ENCODE measurements at places on chromosomes 5 and 9.

DNA sequence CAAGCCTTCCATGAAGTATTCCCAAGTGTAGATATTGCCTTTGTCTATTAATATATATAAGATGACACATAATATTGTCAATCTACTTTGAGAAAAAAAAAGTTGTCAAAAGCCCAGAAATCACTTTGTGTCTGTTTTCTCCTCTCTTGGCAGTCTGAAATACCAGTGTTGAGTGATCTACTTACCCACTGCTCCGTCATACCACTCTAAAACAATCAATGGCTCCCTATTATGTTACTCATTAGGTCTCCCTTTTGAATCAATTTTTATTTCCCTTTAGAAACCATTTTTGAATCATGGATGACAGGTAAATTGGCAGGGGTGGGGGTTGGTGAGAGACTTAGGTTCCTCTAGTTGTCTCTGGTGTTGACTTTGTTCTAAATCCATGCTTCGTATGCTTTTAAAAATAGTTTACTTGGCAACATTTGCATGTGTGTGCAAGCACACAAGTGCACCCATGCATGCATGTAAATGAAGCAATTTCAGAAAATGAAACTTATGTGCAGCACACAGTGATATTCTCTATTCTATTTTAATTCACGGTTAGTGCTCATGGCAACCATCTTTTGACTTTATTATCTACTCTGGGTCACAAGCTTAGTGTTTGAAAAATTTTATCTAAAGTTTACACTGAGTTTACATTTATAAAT, 378.9 kb downstream of the RAB3C start:
- DNase-seq: no peak

- DNase-seq: no peak
These were observed 22.3 kb downstream of the FAM78A start for GRCh38 chr9:131253891-131254491.

DNA sequence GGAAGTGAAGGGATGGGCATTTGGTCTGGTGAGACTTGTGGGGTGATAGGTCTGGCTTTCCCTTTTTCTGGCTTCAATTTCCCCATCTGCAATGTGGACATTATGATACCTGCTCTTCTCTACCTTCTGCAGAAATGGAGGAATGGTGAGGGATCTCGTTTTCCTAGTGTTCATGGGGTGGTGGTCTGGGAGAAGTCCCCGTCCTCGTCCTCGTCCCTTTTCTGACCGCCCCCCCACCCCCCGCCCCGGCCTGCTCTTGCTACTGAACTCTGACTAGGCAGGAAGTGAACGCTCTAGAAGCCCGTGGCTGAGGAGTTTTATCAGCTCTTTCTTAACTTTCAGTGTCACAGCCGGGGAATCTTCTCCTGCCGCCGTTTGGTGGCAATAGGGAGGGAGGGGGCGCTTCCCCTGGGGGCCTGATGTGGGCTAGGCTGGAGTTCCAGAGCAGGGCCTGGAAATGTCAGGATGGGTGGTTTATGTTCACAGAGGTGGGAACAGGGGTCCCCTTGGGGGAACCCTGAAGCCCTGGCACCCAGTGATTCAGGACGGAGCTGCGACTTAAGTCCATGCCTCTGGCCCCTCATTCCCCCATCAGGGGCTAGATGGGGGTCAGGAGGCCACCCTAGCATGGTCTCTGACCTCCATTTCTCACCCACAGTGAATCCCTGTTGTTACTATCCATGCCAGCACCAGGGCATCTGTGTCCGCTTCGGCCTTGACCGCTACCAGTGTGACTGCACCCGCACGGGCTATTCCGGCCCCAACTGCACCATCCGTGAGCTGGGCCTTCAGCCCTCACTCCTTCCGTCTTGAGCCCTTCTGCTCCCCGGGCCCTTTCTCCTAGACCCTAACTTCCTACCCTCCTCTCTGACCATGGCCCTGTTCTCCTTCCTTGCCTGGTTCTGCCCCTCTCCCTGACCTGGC, 6.7 kb downstream of the PTGS1 start:
- DNase-seq: no peak

GRCh38 chr9:136956604-136957003, 4.5 kb downstream of the LCN12 start:
- no peak for DNase-seq

DNA sequence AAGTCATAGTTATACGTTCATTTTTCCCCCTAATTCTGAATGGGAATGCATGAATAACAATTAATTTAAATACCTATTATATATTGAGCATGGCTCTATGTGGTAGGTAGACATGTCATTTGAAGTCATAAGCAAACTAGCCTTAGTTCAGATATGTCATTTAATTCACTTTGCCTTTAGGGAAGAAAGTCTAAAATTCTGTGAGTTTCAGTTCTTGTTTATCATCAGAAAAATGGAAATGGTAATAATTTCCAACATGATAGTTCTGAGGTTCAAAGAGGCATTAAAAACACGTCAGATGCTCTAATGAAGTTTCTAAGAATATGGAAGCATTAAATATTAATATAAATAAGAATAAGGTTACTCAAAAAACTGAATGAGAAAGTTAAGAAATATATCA, 13.1 kb upstream of the ANXA1 start:
- DNase-seq: no peak

DNA sequence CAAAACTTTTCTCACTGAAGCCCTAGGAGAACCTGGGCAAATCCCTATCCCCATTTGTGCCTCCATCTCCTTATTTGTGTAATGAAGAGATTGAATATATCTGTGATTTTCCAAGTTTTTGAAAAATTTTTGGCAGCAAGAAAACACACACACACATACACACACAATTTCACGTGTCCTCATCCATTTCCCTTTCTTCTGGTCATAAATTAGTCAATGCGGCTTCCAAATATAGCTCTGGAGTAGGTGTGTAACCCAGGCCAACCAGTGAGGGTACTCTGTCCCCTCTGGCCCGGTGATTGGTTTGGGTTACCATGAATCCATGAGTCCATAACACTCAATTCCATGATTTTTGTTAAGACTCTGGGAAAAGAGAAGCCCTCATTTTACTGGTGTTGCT, 12.7 kb downstream of the CSF1R start:
- no peak for DNase-seq

GRCh38 chr5:94784536-94785505, 166.4 kb downstream of the SLF1 start:
- DNase-seq: no peak

DNA sequence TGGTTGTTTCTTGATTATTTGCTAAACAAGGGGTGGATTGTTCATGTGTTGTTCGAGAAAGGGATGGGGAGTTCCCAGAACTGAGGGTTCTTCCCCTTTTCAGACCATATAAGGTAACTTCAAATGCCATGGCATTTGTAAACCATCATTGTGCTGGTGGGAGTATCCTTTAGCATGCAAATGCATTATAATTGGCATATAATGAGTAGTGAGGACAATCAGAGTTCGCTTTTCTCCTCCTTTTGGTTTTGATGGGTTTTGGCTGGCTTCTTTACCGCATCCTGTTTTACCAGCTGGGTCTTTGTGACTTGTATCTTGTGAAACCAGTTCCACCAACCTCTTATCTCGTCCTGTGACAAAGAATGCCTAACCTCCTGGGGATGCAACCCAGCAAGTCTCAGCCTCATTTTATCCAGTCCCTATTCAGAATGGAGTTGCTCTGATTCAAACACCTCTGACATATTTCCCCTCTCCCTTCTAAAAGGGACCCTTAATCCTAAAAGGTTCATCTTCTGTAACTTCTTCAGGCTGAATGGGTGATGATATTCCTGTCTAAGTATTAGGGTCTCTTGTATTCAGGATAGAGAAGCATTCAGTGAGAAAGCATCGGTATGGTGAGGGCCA, 8.7 kb upstream of the FBN2 start:
- no peak for DNase-seq

DNA sequence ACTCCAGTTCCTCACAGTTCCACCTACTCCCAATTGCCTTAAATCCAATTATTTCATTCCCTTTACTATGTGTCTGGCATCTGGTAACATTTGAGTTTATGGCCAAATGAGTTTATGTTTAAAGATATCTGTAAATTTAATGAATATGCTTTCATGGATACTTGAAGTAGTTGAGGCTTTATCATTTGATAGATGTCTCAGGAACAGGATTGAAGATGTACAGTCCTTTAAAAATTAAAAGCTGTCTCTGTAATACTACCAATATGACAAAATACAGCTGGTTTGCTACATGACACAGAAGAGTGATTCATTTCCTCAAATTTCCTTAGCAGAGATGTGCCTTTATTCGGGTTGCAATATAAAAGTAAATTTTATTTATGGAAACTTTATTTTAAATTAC, 2326.0 kb upstream of the ACO1 start:
- DNase-seq: no peak

GRCh38 chr5:133247881-133248624, 196.2 kb downstream of the HSPA4 start:
- DNase-seq: no peak

DNA sequence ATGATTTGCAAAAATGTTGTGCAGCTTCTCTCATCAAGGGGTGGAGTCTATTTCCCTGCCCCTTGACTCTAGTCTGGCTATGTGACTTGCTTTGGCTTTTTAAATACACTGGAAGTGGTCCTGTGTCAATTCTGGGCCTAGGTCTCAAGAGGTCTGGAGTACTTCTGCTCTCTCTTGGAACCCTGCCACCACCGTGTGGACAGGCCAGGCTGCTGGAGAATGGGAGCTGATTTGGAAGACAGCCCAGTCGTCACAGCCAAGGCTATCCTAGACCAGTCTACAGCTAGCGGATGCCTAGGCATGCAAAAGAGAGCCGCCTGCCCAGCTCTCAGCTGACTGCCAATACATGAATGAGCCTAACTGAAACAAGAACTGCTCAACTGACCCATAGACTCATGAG, 56.7 kb upstream of the CLINT1 start:
- no peak for DNase-seq

GRCh38 chr5:16889972-16890519, 46.0 kb downstream of the MYO10 start:
- no peak for DNase-seq

GRCh38 chr5:150347003-150347402, 10.5 kb upstream of the TCOF1 start:
- no peak for DNase-seq

GRCh38 chr5:37881359-37881758, 41.5 kb upstream of the GDNF start:
- no peak for DNase-seq

DNA sequence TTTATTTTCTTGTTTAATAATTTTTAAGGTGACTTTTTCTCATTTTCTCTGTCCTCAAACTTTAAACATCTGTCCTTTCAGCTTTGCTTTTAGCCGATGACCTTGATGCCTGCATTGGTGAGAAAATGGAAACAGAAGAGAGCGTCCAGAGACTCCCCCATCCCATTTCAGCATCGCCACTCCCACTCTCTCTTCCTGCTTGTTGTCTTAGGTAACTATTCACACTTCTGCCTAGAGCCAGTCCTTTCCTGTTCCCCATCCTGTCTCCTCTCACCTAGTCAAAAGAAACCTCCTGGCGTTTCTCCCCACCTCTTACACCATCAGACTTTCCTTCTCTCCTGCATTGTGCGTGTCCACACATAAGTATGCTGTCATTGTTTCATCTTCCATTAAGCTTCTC, 124.6 kb downstream of the MAST4 start:
- DNase-seq: no peak

- no peak for DNase-seq
These were observed 372.2 kb downstream of the ZSWIM6 start for GRCh38 chr5:61704289-61704688.

DNA sequence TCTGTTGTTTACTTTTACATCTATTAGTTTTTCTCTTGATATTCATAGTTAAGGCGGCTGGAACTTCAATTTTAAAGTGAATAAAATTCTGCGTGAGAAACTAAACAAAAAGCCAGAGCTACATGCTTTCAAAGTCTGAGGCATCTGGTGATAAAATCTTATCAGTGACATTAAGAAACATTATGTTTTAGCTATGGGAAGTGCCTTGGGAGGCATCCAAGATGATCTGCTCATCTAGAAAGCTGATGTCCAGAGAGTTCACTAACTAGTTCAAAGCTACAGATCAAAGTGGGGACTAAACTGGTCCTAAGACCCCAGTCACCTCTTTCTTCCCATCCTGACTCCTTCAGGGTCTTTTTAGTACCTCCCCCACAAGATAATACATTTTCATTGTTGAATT, 37.2 kb downstream of the MRPS27 start:
- DNase-seq: no peak

DNA sequence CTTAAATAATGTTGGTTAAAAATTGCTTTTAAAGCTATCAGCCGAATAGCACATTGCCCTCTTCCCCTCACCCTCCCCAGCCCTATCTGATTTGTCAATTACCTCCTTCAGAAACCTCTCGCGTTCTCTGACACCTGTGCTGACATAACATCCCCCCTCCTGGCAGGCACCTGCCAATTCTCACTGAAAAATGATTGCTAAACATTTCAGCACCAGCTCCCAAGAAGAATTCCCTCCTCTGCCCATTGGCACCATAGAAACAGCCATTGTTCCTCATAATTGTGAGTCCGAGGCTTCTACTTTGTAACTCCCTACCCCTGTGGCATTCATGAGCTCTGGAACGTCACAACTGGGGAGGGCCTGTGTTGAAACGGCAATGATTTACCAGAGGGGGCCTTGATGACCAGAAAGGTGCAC, 20.2 kb downstream of the CDH6 start:
- DNase-seq: no peak

DNA sequence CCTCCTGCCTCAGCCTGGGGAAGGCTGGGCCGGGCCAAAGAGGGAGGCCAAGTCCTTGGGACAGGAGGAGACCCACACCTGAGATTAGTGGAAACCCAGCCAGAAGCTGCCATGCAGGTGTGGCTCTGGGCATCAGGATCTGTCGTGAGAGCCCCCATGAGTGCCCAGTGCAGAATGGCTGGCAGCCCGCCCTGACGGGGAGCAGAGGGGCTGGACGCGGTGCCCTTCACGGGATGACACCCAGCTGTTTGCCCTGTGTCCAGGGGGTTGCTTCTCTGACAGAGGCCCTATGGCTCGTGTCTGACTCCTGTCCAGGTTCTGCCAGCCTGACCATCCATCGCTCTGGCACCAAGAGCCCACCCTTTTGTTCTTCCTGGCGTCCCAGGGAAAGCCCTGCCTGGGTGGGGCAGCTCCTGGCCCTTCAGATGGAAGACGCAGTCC, 8.5 kb downstream of the DIPK1B start:
- no peak for DNase-seq

DNA sequence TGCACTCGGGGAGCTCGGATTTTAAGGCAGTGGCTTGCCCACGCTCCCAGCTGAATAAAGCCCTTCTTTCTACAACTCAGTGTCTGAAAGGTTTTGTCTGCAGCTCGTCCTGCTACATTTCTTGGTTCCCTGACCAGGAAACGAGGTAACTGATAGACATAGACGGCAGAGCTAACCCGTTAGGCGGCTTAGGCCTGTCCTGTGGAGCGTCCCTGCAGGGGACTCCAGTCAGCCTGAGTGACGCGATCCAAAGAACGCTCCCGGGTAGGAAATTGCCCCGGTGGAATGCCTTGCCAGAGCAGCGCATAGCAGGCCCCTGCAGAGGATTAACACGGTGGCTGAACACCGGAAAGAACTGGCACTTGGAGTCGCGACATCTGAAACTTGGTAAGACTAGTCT, 1.8 kb upstream of the SELENOP start:
- no peak for DNase-seq

- DNase-seq: no peak
These were observed 21.4 kb upstream of the ALDOB start for GRCh38 chr9:101457003-101457402.
